ENCODE measurements at places on chromosomes 12 and 14.
A peak's percentile ranks its signal among the peaks of the same experiment; 100 is the strongest.

DNA sequence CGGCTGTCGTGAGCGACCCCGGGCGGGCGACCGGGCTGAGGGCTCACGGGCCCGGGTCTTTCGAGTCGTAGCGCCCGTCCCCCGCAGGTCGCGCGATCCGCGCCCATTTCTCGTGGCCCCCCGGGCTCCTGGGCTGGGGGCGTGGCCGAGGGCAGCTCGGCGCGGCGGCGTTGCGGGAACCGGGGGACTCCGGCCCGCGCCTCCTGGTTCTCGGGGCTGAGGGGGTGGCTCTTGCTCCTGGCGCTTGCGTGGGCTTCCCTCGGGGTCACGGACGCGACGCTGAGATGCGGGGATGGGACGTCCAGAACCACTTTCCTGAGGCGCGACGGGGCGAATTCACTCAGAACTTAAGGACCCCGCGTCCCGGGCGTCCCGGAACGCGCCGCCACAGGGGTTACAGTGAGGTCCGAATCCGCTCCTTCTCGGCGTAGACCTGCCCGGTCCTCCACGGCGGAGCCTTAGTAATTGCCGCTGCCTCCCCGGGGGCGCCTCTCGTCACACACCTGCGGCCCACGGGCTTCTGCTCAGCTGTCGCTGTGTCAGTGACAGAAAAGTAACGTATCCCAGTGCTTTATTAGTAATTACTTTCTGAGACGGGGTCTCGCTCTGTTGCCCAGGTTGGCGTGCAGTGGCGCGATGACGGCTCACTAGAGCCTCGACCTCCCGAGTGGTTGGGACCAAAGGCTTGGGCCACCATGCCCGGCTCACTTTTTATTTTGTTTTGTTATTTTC lies 606 bp downstream of the EP400 start:
- DNase-seq: no peak

DNA sequence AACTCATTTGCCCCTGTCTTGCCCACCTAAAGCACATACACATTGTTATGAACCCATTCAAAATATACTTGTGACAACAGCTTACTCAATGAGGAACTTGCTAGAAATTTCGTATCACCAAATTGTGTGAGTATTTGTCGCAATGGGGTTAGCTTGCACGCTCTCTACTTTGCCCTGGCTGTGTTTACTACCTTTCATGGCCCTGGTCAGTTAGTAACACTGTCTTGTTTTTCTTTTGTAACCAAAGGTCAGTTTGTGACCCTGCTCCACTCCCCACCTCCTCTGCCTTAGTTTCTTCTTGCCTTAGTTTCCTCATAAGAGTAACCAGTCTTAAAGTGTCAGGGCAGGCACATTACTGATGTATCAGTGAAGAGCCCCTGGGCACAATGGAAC lies 205.8 kb upstream of the EEA1 start:
- DNase-seq: no peak

DNA sequence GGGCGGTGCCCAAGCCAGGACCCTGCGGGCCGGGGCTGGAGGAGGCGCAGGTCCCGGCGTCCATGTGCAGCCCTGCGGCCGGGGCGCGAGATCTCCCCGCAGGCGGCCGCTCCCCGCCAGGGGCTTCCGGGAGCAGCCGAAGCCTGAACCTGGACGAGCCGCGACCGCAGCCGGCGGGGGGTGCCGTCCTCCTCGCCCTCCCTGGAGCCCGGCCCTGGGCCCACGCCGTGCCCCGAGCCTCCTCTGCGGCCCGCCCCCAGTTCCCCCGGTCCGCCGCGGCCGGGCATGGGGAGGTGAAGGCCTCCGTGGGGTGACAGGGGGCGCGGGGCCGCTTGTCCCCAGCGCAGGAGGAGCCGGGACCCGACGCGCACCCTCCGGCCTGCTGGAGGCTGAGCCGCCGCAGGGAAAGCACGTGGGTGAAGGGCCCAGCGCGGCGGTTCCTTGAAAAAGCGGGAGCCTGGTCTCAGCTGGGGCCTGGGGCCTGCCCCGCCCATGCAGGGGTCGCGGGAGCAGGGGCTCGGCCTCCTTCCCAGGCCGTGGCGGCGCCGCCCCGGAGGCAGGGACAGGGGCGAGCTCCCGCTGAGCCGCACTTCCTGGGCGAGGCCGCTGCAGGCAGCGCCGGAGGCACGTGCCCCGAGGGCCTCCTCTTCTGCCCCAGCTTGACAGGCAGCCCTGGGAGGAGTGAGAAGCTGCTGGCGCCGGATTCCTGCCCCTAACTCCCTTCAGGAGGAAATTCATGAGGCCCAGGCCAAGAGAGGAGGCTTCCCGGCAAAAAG lies 55.6 kb upstream of the PPP2R5C start:
- DNase-seq: peak; percentile 73

DNA sequence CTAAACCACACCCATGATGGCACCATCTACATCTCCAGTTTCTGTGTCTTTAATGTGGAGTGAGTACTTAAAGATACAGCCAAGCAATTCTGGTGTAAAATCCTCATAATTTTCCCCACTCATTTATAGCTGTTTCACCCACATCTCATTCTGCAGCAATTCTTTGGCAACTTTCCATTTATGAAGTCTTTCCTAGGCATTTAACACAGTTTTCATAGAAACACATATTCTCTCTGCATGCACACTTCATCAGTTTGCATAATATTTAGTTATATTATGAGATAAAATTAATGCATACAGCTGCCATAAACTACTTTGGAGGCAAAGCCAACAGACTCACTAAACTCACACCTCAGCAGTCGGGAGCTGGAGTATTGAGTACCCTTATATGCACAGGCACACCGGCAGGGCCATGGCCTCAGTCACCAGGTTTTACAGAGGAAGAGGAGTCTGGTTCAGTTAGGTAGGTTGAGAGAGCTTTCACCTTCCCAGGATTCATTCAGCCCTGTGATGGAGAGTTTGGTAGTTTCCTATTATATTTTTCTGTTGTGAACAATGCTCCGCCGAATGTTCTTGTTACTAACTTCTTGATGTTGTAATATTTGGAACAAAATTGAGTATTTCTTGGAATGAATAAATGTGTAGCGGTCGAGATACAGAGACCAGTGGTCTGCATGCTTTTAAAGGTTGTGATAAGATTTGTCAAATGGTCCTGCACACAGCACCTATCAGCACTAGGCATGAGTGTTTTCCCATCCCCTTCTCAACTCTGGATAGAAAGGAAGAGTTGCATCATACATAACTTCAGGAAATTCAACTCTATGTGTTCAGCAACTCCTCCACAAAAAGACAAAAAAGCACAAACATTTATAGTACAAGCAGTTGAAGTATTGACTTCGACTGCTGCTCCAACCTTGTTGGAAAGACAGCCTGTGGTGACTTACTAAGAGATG lies 123.5 kb downstream of the TTC8 start:
- no peak for DNase-seq

- no peak for DNase-seq
These were observed 1.1 kb upstream of the RPL41 start for GRCh38 chr12:56115329-56115728.

All from Kasumi-1 (cell line).